ENCODE measurements at places on chromosomes 6 and 20. TPM values are rescaled to one million over a fixed set of nuclear protein-coding genes. Genes with fewer than 3 reads are reported as not detected.

- no peak overlapping the region for H3K27ac ChIP-seq
- peaks cover 8% of the 10 kb centered on the region for H3K4me1 ChIP-seq
- H3K27me3 ChIP-seq, result no peaks in the 10 kb centered on the region
Measured at GRCh38 chr6:156167625-156168071, 609.5 kb upstream of the ARID1B start.

DNA sequence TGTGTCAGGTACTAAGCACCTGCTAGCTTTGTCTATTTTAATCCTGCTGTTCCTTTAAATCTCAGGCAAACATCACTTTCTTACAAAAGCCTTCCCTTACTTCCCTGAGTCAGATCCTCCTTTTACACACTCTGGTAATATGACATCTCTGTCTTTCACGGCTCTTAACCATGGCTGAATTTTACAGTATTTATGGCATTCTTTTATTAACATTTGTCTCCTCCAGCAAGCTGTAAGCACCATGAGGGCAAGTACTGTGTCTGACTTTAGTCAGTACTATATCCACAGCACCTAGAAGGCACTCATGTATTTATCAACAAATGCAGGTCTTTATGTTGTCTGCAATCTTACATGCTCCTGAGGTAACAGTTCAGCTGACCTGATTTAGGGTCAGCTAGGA lies 33.7 kb upstream of the HBS1L start:
- no peaks in the 10 kb centered on the region for H3K27me3 ChIP-seq
- peaks cover 70% of the 10 kb centered on the region for H3K4me1 ChIP-seq
- peak overlapping the region; percentile 69 for H3K4me3 ChIP-seq
- peak overlapping the region; percentile 90 for H3K27ac ChIP-seq
- peak; percentile 65 for DNase-seq

- H3K27me3 ChIP-seq, result no peaks in the 10 kb centered on the region
- H3K4me1 ChIP-seq, result no peaks in the 10 kb centered on the region
- no peak for DNase-seq
- H3K36me3 ChIP-seq, result no peaks in the 10 kb centered on the region
- H3K4me3 ChIP-seq, result no peak overlapping the region
- no peak overlapping the region for H3K27ac ChIP-seq
Measured at GRCh38 chr6:1950631-1951030, 294.8 kb downstream of the GMDS start.

DNA sequence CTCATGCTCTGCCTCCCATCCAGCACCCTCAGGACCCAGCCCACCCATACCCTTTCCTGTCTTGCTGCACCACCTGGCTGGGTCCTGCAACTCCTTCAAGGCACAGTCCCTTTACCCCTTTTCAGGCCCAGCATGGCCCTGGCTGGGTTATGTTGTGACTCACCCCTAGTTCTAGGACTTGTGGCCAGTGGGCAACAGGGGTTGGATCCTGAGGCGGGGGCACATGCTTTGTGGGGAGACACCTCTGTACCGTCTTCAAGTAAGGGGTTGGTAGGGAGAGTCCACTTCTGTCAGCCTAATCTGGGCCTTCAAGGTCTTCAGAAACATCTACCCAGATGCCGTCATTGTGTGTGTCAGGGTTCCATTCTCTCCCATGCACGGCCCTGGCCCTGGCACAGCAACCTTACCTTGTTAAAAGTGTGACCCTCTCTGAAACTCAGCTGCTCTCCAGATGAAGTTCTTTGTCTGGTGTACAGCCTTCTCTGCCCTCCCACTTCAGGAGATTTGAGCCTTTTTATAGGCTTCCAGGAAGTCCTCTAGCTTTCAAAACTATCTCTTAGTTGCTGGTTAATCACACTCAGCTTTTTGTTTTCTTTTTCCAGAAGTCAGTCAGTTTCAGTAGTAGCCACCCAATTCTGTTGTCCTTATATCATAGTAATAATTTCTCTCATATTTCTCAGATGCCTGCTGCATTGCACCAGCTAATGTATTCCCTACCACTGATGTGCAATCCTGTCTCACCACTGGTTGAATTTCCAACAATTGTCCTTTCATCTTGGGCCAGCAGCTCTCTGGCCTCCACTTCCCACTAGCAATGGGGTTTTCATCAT lies 107.3 kb downstream of the NRN1 start:
- H3K4me3 ChIP-seq, result no peak overlapping the region
- H3K36me3 ChIP-seq, result no peaks in the 10 kb centered on the region
- H3K27ac ChIP-seq, result no peak overlapping the region
- peaks cover 10% of the 10 kb centered on the region for H3K4me1 ChIP-seq
- peak; percentile 47 for DNase-seq

DNA sequence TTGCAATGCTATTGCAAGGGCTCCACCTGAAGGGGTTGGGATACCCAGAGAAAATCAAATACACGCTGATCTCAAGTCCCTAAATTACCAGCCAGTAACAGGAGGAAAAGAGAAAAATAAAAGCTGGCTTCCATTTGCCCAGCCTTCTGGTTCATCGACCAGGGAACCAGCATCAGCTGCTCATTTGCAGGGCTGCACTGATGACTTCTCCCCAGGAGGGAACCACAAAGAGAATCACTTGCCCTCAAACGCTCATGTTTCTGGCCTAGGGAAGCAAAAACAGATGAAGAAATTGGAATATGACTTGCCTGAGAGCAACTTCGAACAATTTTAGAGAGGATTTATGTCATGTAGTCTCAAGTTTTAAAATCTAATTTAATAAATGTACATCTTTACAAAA lies 119.7 kb downstream of the SH3BGRL2 start:
- peaks cover 17% of the 10 kb centered on the region for H3K27me3 ChIP-seq
- H3K27ac ChIP-seq, result no peak overlapping the region
- DNase-seq, result no peak
- no peaks in the 10 kb centered on the region for H3K4me1 ChIP-seq
- H3K36me3 ChIP-seq, result no peaks in the 10 kb centered on the region
- no peak overlapping the region for H3K4me3 ChIP-seq

DNA sequence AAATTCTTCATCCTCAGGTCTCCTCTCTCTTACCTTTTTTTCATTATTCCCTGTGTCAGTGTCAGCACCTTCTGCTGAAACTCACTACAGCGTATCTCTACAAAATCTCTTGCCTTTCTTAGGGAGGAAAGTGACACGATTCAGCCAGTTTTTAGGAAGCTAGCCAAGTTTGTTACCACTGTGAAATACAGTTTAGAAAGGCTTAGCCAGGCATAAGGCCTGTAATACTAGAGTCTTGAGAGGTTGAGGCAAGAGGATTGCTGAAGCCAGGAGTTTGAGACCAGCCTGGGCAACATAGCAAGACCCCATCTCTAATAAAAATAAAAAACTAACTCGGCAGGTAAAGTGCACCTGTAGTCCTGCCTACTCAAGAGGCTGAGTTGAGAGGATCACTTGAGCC lies 16.7 kb downstream of the TAB2 start:
- no peaks in the 10 kb centered on the region for H3K27me3 ChIP-seq
- no peak for DNase-seq
- H3K36me3 ChIP-seq, result peaks cover 29% of the 10 kb centered on the region
- peak overlapping the region; percentile 62 for H3K4me3 ChIP-seq
- peaks cover 76% of the 10 kb centered on the region for H3K4me1 ChIP-seq
- peak overlapping the region; percentile 82 for H3K27ac ChIP-seq

GRCh38 chr6:41263267-41263666 lies 23.2 kb downstream of the TREM1 start:
- H3K27ac ChIP-seq, result no peak overlapping the region
- no peak for DNase-seq
- no peak overlapping the region for H3K4me3 ChIP-seq
- peaks cover 2% of the 10 kb centered on the region for H3K36me3 ChIP-seq

GRCh38 chr20:62860924-62861691 lies 514 bp downstream of the TCFL5 start:
- peak; percentile 85 for DNase-seq
- H3K4me3 ChIP-seq, result peak overlapping the region; percentile 28
- H3K36me3 ChIP-seq, result peaks cover 12% of the 10 kb centered on the region
- H3K4me1 ChIP-seq, result peaks cover 10% of the 10 kb centered on the region

GRCh38 chr6:166343150-166343487 lies 774 bp upstream of the SFT2D1 start:
- H3K4me1 ChIP-seq, result peaks cover 11% of the 10 kb centered on the region
- H3K4me3 ChIP-seq, result peak overlapping the region; percentile 99
- peak overlapping the region; percentile 23 for H3K27ac ChIP-seq
- H3K27me3 ChIP-seq, result peaks cover 6% of the 10 kb centered on the region
- H3K36me3 ChIP-seq, result peaks cover 3% of the 10 kb centered on the region

GRCh38 chr6:156169371-156169770 lies 607.8 kb upstream of the ARID1B start:
- H3K4me1 ChIP-seq, result peaks cover 15% of the 10 kb centered on the region

DNA sequence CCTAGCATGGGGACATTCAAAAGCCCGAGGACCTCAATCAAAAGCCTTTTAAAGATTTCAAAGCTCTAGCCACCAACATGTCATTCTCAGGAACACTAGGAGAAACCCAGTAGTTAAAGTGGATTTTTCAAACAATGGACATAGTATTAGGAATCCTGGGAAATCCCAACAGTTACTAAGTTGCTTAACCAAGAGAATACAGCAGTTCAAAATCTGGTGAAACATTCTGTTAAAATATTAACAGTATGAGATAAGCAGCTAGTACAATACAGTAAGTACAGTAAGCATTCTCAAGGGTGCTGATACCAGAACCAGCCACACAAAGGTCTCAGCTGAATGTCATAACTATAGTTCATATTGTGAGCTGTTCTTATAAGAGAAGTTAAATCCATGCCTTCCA lies 68.6 kb downstream of the CDK19 start:
- peaks cover 26% of the 10 kb centered on the region for H3K36me3 ChIP-seq
- H3K4me1 ChIP-seq, result no peaks in the 10 kb centered on the region
- no peak for DNase-seq
- no peaks in the 10 kb centered on the region for H3K27me3 ChIP-seq
- H3K27ac ChIP-seq, result no peak overlapping the region
- H3K4me3 ChIP-seq, result no peak overlapping the region

GRCh38 chr20:61772828-61773631 lies 292.7 kb downstream of the TAF4 start:
- DNase-seq, result no peak
- H3K27ac ChIP-seq, result no peak overlapping the region
- H3K4me1 ChIP-seq, result no peaks in the 10 kb centered on the region

DNA sequence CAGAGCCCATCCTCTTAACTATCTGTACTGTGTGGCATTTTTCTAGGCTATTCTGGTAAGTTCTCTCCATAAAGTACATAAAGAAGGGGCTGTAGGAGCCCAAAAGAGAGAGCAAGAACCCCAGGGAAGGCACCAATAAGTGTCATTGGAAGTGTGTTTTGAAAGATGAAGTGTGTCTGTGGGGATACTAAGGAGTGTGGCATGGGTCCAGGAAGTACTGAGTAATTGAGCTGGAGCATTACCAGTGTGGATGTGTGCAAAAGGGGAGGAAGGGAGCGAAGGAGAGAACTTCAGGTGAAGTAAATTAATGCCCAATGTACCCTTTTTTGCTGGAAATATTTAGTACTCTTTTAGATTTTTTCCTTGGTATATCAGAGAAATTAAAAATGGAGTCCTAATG lies 63.9 kb downstream of the KCNS1 start:
- DNase-seq, result no peak
- H3K27me3 ChIP-seq, result no peaks in the 10 kb centered on the region

DNA sequence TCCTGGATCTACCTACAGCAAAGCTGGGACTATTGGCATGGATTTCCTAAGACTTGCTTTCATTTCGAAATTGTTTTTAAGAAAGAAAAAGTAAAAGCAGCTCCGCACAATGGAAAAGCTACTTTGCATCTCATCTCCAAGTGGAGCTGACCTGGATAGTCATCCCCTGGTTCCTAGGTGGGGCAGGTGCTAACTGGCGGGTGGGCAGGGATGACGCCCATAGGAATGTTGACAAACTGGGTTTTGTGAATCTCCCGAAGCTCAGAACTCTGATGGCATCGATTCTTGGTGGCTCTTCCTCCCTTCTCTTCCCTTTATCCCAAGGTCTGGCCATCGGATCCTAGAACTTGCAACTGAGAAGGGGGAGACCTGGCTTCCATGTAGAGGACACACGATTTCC lies 12.4 kb upstream of the EZR start:
- no peak overlapping the region for H3K27ac ChIP-seq

- no peak overlapping the region for H3K27ac ChIP-seq
- no peaks in the 10 kb centered on the region for H3K36me3 ChIP-seq
- DNase-seq, result no peak
- H3K4me3 ChIP-seq, result no peak overlapping the region
- H3K4me1 ChIP-seq, result peaks cover 6% of the 10 kb centered on the region
Measured at GRCh38 chr6:133833949-133834359, 55.0 kb upstream of the TCF21 start.

- DNase-seq, result no peak
- no peak overlapping the region for H3K4me3 ChIP-seq
- H3K27ac ChIP-seq, result no peak overlapping the region
- H3K36me3 ChIP-seq, result no peaks in the 10 kb centered on the region
- H3K27me3 ChIP-seq, result peaks cover 2% of the 10 kb centered on the region
- H3K4me1 ChIP-seq, result peaks cover 11% of the 10 kb centered on the region
Measured at GRCh38 chr6:109299776-109300564, 82.3 kb downstream of the CD164 start.

GRCh38 chr20:23386304-23387117 lies 24.5 kb downstream of the GZF1 start:
- no peak overlapping the region for H3K4me3 ChIP-seq
- peaks cover 19% of the 10 kb centered on the region for H3K4me1 ChIP-seq
- H3K36me3 ChIP-seq, result peaks cover 63% of the 10 kb centered on the region
- no peaks in the 10 kb centered on the region for H3K27me3 ChIP-seq
- H3K27ac ChIP-seq, result no peak overlapping the region

DNA sequence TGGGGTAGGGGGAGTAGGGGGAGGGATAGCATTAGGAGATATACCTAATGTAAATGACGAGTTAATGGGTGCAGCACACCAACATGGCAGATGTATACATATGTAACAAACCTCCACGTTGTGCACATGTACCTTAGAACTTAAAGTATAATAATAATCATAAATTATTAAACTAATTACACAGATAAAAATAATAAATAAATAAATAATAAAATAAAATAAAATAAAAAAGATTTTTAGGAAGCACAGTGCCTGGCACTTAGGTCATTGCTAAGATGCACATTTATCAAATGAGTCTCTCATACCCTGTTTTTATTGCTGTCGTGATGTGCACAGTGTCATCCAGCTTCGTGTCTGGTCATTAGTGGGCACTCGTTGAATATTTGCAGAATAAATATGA lies 19.0 kb upstream of the RTF2 start:
- no peaks in the 10 kb centered on the region for H3K27me3 ChIP-seq
- H3K36me3 ChIP-seq, result peaks cover 17% of the 10 kb centered on the region
- no peak overlapping the region for H3K4me3 ChIP-seq
- H3K27ac ChIP-seq, result no peak overlapping the region
- DNase-seq, result no peak

- DNase-seq, result peak; percentile 33
- no peaks in the 10 kb centered on the region for H3K27me3 ChIP-seq
- H3K4me1 ChIP-seq, result no peaks in the 10 kb centered on the region
- no peak overlapping the region for H3K4me3 ChIP-seq
- no peak overlapping the region for H3K27ac ChIP-seq
Measured at GRCh38 chr6:160163425-160163824, 41.8 kb downstream of the SLC22A1 start.

SPDEF gene
- total RNA-seq, result not detected

ID4 gene
- not detected for total RNA-seq

CST2 gene
- total RNA-seq, result not detected

CD24 gene
- total RNA-seq, result 0.49 TPM

GABRR2 gene
- 1.0 TPM for total RNA-seq

ADGB gene
- not detected for total RNA-seq

GFRA4 gene
- not detected for total RNA-seq

ATP9A gene
- 16.1 TPM for total RNA-seq

VGLL2 gene
- not detected for total RNA-seq

SPATA25 gene
- 1.8 TPM for total RNA-seq

MAFB gene
- total RNA-seq, result 1.2 TPM

OPRM1 gene
- total RNA-seq, result not detected

DZANK1 gene
- 1.9 TPM for total RNA-seq

CEBPB gene
- total RNA-seq, result 45.5 TPM

CD164 gene
- total RNA-seq, result 256 TPM

PROKR2 gene
- not detected for total RNA-seq

GGTLC1 gene
- total RNA-seq, result not detected

NNAT gene
- total RNA-seq, result 0.16 TPM

Measured in activated CD4-positive, alpha-beta T cell treated with anti-CD3 and anti-CD28 coated beads, Interleukin-2, amount 10 ng/mL, durations not matched to agents 24 days and 14 days (primary cell).